ENCODE measurements at places on chromosomes 11 and 22.
A peak's percentile ranks its signal among the peaks of the same experiment; 100 is the strongest.

GRCh38 chr11:65829459-65829858 lies 4.3 kb upstream of the SNX32 start:
- no peak for DNase-seq

GRCh38 chr11:60118338-60118737 lies 29.9 kb downstream of the MS4A2 start:
- no peak for DNase-seq

DNA sequence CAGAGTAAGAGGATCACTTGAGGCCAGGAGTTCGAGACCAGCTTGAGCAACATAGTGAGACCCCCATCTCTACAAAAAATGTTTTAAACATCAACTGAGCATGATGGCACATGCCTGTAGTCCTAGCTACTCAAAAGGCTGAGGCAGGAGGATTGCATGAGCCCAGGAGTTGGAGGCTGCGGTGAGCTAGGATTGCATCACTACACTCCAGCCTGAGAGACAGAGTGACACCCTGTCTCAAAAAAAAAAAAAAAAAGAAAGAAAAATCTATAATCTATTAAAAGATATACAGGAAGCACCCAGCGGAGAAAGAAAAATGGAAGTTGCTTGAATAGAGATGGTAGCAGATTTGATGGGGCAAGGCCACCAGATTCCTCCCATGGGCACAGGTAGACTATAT lies 61.8 kb downstream of the FAM83F start:
- no peak for DNase-seq

- DNase-seq, result no peak
Observed at GRCh38 chr11:104645261-104646222, 252.7 kb downstream of the CASP12 start.

GRCh38 chr11:65639623-65640482 lies 2.0 kb downstream of the SIPA1 start:
- DNase-seq, result peak; percentile 21

DNA sequence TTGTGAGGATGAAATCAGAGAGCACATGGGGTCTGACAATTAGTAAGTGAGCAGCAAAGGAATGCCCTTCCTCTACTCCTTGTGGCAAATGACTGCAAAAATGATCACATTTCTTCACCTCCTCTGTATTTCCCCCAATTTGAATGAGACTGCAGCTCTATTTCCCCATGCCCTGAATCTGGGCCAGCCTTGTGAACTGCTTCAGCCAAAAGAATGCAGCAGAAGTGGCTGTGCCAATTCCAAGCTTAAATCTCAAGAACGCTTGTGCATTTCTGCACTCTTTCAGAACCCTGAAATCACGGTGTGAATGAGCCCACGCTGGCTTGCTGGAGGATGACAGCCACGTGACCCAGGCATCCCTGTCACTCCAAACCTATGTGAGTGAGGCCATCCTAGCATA lies 9.9 kb downstream of the SLC43A3 start:
- no peak for DNase-seq

DNA sequence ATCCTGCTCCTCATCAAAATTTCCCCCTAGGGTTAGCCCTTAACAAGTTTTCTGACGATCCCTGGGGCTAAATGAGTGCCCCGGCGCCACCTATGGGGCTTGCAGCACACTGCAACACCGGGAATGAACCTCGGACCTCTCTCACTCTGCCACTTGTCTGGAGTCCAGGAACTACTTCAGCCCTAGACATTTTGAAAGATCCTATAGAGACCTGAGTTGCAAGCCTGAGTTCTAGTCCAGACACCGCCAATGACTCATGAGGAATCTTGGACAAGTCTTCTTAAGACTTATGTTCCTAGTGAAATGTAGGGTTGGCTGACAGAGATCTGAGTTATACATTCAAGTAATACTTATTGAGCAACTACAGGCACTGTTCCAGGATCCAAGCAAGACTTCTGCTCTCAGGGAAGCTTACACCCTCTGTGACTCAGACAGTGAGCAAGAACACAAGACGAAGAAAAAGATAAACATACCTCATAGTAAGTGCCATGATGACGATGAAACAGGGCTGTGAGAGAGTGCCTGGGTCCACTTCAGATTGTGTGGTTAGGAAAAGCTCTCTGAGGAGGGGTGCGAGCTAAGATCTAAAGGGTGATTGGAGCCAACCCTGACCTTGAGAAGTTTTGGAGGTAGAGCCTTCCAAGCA lies 10.2 kb upstream of the STK33 start:
- no peak for DNase-seq

DNA sequence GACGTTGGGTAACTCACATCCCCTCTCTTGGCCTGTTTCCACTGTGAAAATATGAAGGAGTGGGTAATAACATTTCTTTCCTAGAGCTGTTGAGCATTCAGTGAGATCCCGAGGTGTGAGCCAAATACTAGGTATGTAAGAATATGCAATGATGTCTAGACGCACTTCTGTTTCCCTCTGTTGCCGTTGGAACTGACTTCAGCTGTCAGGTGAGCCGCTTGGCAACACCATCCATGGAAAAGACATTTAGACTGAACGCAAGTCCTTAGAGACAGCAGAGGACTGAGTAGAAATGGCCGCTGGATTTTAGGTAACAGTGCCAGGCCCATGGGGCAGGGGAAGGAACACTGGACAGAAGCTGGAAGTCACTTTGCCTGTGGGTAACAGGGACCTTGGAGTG lies 29.5 kb upstream of the SHANK2 start:
- DNase-seq, result no peak

DNA sequence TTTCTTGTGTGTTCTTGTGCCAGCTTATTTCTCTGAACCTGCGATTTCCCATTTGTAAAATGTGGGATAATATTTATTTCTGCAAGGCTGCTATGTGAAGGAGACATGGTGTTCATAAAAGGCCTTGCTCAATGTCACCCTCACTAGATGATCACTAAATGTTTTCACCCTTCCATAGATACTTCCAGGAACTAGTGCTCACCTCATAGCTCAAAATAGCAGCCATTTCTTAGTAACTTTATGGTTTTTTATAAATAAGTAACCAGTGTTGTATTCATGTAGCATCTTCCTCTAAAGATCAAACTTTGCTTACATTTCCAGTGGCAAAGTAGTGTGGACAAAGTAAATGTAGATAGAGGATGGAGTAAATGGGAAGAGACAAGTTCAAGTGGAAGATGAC lies 23.8 kb downstream of the SYTL2 start:
- no peak for DNase-seq

GRCh38 chr11:106821291-106821690 lies 197.0 kb downstream of the GUCY1A2 start:
- no peak for DNase-seq

DNA sequence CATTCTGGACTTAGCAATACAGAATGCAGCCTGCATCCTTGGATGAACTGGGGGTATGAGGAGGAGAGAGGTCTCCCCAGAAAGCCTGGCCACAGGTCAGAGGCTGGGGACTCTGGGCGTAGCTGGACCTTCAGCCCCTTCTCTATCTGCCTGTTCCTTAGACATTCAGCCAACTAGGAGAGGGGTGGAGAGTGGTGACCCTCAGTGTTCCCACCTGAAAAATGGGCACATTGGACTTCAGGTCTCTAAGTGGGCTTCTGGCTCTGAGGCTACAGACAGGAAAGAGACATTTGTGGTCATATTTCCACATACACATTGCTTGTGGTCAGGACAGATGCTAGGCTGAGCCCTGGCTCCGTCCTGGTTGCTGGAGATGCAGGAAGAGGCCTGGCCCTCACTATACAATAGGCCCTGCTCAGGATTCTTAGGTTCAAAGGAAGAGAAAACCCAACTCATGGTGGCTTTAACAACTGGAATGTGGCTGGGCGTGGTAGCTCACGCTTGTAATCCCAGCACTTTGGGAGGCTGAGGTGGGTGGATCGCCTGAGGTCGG lies 30.1 kb upstream of the CBX7 start:
- DNase-seq, result no peak

GRCh38 chr22:39592081-39593065 lies 21.8 kb downstream of the CACNA1I start:
- no peak for DNase-seq

DNA sequence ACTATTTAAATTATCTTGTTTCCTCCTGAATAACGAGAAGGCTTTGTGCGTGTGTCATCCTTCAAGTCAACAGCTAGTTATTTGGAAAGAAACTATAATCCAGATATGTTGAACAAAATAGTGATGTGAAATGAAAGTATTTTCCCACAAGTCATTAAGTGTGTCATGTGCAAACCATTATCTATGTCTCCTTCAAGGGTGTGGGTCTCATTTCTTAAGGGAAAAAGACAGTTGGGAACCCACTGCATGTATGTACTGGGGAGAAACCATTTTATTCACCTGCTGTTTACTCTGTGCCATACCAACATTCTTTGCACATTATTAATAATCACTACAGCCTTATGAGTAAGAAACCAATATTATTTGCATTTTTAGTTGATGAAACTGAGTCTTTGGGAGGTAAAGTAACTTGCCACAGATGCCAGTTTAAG lies 145.3 kb upstream of the CTSC start:
- no peak for DNase-seq

GRCh38 chr22:28548406-28548805 lies 131.2 kb downstream of the TTC28 start:
- no peak for DNase-seq

DNA sequence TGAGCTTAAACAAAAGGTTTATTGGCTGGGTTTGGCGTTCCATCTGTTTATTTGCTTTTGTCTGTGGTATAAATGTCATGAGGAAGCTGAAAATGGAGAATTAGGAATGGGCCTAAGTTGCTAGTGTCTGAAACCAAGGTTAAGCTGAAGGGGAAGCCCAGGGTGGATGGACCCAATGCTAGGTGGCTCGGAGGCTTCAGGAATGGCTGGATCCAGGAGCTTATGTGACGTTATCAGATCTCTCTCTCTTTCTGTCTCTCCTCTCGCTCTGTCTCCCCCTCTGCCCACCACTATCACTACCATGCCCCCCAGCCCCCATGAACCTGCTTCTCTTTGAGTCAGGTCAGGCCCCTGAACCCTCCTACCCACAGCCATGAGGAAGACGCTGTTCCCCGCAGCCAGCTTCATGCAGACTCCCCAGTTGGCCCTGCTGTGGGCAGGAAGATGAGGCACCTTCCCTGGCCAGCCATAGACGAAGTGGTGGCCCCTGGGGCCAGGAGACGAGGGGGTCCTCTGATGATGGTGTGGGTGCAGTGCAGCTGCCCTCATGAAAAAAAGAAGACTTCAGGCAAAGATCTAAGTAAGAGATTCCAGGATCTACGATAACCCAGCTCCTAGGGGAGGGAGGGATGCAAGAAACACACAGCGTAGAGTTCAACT lies 101.5 kb downstream of the BRD1 start:
- no peak for DNase-seq

DNA sequence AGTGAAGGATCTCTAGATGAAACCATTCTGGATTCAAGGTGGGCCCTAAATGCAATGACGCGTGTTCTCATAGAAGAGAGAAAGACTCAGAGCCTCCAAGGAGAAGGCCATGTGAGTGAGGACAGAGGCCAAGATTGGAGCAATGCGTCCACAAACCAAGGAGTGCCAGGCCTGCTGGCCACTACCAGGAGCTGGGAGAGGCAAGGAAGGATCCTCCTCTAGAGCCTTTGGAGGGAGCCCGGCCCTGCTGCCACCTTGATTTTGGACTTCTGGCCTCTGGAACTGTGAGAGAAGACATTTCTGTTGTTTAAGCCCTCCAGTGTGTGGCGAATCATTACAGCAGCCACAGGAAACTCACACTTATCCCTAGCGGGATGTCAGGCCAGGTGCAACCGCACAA lies 52.7 kb upstream of the SHANK2 start:
- DNase-seq, result no peak

- no peak for DNase-seq
Observed at GRCh38 chr11:831961-832528, 707 bp upstream of the CD151 start.

DNA sequence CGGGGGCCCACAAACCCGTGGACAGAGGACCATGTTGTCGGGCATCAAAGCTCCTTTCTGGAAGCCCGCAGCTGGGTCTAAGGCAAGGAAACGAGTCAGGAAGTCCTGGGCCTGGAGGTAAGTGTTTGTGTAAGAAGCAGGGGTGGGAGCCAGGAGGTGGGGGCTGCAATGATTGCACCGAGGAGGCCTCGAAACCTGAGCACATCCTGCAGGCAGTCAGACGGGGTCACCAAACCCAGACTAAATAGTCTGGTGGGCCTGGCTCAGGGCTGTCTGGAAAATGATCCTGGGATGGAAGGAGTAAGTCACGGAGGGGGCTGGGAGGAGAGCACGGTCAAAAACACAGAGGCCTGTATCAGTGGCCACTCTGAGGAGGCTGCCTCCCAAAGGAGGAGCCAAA lies 539.2 kb downstream of the MN1 start:
- no peak for DNase-seq

GRCh38 chr11:120900643-120901042 lies 123.3 kb upstream of the TBCEL start:
- no peak for DNase-seq

- DNase-seq, result no peak
Observed at GRCh38 chr11:74450318-74450717, 17.0 kb downstream of the KCNE3 start.

GRCh38 chr11:43694477-43694876 lies 13.9 kb downstream of the HSD17B12 start:
- DNase-seq, result no peak

DNA sequence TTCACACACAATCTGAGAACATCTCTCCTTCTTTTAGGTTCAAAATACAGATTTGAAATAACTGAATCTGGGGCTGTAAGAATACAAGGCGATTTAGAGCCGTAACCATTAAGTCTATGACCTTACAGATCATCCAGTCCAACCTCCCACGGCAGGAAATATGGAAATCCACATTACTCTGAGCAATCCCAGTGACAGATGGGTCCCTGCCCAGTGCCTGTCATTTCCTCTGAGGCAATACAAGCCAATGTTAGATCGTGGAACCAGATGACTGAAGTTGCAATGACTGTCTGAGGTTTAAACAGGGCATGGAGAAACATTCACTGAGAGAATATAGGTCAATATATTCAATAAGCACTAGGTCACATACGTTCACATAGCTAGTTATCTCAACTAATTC lies 77.4 kb upstream of the OR5AK2 start:
- DNase-seq, result no peak

- DNase-seq, result no peak
Observed at GRCh38 chr11:16985297-16985696, 28.9 kb downstream of the PLEKHA7 start.

GRCh38 chr11:110530900-110531741 lies 101.4 kb downstream of the FDX1 start:
- DNase-seq, result no peak

DNA sequence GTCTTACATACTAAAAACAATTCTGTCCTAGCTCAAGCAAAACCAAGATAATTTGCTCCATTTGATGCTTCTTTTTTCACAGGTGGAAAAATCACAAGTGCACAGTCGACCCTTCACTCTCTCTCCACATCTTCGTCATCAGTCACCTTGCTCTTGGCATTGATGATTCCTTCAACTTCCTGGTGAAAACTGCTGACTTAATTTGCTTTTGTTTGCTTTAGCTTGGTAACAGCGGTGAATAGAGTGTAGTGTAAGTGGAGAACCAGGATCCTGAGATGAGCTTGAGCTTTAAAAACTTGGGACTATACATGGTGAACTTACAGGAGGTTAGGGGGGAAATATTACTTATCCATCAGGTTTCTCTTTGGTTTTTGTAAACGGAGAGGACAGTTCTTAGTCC lies 331.1 kb upstream of the ARHGAP42 start:
- peak; percentile 1 for DNase-seq
